ENCODE measurements at places on chromosomes 6 and 20.

- no peak for DNase-seq
Observed at GRCh38 chr20:25579081-25579770, 6.1 kb downstream of the NINL start.

GRCh38 chr6:43093436-43094289 lies 17.5 kb downstream of the PTK7 start:
- no peak for DNase-seq

- DNase-seq, result peak; percentile 82
Observed at GRCh38 chr20:43751167-43752050, 24.6 kb upstream of the GTSF1L start.

DNA sequence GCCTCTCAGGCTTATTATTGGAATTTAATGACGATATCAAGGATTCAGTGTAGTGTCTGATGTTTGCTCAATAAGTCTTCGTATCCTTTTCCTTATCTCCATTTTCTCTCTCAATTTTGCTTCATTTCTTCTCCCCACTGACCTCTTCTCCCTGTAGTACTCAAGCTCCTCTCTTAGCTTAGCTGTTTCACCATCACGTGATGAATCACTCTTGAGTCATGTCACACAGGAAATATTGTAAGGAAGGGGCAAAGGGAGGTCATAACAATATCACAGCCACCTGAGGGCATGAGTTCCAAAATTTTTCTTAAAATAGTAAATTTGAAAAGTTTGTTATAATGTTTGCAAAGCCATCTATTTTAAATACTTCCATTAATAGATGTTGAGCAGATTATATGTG lies 392.2 kb upstream of the MARCKS start:
- no peak for DNase-seq

- DNase-seq, result peak; percentile 81
Observed at GRCh38 chr6:119110601-119111548, 32.4 kb upstream of the FAM184A start.

- DNase-seq, result no peak
Observed at GRCh38 chr6:56742122-56742791, 99.6 kb upstream of the DST start.

Measured in NAMALWA (cell line).